ENCODE measurements at places on chromosomes 4 and X. TPM values are rescaled to one million over a fixed set of nuclear protein-coding genes. Genes with fewer than 3 reads are reported as not detected.

The SLC10A4 gene
- 0.37 TPM for total RNA-seq

The GAGE12F gene
- total RNA-seq = not detected

The TCEAL7 gene
- total RNA-seq = 26.2 TPM

The CENPVL2 gene
- under 0.01 TPM for total RNA-seq

The EDNRA gene
- total RNA-seq = 6.8 TPM

The SSX3 gene
- not detected for total RNA-seq

The RBM46 gene
- total RNA-seq = not detected

The ARR3 gene
- total RNA-seq = not detected

The FGF2 gene
- total RNA-seq = 17.8 TPM
